Activated CD4-positive, alpha-beta T cell treated with anti-CD3 and anti-CD28 coated beads, Interleukin-2, amount 50 U/mL, for 1 hour (primary cell): ENCODE measurements at places on chromosomes 5 and 9.

DNA sequence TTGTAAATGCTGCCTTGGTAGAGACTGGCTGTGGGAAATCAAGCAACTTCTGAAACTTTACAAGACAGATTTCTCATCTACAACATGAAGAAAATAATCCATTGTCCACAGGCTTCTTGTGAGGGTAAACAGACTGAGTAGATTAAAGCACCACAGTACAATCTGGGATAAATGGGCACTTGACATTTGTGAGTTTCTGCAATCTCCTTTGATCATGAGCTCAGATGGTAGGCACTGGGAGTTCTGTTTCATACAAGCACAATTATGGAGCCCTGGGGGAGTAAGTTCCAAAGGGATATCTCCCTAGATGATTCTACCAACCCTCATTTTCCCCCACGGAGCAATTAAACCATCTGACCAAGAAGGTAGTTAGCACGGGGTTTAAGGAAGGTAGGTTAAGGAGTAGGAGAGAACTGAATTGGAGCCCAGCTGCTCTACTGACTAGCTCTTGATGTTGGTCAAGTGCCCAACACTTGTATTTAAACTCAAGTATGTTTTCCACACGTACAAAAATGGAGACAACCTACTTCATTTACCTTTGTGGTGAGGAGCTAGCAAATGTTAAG, 479.5 kb upstream of the TNC start:
- DNase-seq, result no peak

DNA sequence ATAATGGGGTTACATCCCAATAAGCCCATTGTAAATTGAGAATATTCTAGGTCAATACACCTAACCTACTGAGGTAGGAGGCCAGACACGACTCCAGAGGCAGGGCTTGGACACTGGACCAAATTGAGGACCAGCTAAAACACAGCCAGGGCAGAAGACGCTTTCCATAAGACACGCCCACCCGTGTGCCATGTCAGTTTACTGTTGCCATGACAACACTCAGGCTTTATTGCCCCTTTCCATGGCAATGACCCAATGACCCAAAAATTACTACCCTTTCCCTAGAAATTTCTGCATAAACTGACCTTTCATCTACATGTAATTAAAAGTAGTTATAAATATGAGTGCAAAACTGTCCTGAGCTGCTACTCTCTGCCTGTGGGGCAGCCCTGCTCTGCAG, 31.5 kb downstream of the SLC22A4 start:
- no peak for DNase-seq

DNA sequence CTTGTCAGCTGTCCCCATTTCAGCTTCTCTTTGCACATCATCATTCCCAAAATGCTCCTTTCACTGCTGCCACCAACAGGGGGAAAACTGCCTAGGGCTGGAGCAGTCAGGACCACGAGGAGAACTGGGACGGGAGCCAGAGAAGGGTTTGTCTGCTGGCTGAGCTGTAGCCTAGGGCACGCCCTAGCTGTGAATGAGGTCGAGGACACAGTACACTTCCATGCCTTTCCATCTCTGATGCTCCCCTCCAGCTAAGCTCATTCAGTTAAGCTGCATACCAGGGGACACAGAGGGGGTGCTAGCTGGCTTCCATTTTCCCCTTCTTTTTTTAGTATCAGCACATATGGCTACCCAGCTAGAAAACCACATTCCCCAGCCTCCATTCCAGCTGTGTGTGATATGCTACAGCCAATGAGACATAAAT, 64.7 kb downstream of the STK10 start:
- no peak for DNase-seq

- DNase-seq, result no peak
Observed at GRCh38 chr5:75460942-75461610, 50.4 kb downstream of the CERT1 start.

GRCh38 chr5:6822556-6823343, 109.5 kb downstream of the TENT4A start:
- DNase-seq, result no peak

DNA sequence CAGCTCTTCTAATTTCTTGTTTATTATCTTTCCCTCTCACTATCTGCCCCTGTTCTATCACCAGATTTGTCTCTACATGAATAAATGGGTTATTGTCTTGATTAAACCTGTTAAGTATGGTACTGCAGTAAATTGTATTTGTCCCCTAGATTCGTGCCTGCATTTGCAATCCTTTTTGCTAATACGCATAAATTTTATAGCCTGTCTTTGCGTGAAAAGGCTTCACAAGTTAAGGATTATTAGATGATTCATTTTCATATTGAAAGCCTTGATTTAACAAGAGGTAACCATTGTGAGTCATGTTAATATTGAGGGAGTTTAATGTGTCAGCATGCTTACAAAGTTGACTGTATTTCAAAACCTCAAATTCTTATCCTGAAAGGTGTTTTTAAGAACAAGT, 204.6 kb downstream of the PCSK1 start:
- DNase-seq, result no peak

GRCh38 chr5:138874771-138875551, at the start of gene LRRTM2:
TSS of gene LRRTM2 (minus strand) at chr5:138875335. CDS start at chr5:138874911, 424 bp downstream.
- DNase-seq, result no peak

- DNase-seq, result no peak
Observed at GRCh38 chr9:110748251-110748893, 79.8 kb downstream of the MUSK start.
